ENCODE measurements at places on chromosomes 3 and 15. TPM values are rescaled to one million over a fixed set of nuclear protein-coding genes. Genes with fewer than 3 reads are reported as not detected.

DNA sequence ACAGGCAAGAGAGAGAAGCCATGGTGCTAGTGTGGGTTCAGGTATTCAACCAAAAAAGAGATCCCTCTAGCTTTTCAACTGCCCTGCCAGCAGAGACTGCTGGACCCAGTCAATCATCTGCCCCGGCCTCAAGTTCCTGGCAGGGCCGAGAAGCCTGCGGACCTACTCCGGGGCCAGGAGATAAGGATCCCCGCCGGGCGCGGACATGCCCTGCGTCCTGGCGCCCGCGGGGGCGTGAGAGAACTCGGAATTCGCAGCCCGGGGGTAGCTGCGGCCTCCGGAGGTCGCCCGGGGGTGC lies 821 bp upstream of the MAGI1 start:
- no peak for DNase-seq

The LRRC57 gene
- 28.6 TPM for polyA plus RNA-seq

DNA sequence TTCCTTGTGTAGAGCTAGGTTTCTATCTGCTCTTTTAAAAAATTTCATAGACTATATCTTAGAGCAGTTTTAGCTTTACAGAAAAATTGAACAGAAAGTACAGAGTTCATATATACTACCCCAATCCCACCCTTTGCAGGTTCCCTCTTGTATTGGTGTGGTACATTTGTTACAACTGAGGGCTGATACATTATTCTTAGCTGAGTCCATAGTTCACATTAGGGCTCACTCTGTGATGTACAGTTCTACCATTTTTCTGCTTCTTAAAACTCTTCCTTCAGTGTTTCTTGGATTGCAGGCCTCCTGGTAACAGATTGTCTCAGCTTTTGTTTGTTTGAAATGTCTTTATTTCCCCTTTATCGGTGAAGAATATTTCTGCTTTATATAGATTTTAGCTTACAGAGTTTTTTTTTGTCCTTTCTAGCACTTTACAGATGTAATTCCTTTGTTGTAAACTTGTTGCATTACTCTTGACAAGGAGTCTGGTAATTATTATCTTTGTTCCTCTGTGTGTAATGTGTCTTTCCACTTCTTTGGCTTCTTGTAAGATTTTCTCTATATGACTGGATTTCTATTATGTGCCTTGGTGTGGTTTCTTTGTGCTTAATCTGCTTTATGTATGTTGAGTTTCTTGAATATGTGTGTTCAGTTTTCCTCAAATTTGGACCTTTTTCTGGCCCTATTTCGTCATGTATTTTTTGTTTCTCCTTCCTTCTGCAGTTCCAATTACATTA lies 25.3 kb downstream of the MEF2A start:
- no peak for DNase-seq

DNA sequence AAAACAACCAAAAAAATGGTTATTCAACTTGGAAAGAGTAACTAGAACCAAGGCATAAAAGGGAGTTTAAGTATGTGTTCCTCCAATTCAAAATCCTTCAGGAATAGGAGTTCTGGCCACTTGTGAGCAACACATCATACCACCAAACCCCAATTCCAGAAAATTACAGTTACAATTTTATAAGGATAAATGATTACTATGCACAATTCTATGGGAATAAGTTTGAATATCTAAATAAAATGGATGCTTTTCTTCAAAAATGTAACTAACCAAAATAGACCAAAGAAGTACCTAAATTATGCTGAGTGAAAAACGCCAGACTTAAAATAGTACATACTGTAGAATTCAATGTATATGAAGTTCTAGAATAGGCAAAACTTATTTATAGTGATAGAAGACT lies 4.6 kb downstream of the HLTF start:
- no peak for DNase-seq

The SV2B gene
- 1.3 TPM for polyA plus RNA-seq

DNA sequence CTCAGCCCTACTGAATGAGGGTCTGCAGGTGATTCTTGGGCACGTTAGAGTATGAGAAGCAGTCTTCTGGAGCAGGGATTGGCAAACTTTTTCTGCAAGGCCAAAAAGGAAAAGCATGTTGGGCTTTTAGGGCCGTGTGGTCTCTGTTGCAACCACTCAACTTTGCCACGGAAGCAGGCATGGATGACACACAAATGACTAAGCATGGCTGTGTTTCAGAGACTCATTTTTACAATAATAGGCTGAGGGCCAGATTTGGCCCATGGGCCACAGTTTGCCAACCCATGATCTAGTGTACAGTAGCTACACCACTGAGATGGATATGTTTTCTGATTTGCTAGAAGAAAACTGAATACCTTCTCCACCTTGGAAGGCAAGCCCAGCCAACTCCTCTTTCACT lies 66.1 kb upstream of the PRICKLE2 start:
- DNase-seq, result no peak

The WDR72 gene
- polyA plus RNA-seq, result 3.6 TPM

- DNase-seq, result no peak
Measured at GRCh38 chr3:157300094-157300493, 136.6 kb upstream of the PTX3 start.

DNA sequence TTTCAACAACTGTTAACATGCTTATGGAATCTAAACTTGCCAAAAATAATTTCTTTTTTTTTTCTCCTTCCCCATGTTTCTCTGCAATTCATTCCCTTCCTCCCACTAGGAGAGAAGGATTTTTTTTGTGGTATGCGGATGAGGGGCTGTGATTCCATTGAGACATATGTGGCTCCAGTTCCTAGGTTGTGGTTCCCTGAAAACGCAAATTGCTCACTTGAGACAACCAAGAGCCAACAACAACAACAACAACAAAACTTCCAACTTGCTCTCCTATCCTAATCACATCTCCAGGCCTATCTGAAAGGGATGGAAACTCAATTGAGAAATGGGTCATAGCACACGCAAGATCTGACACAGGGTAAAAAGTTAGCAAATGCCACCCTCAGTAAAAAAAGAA lies 406.5 kb upstream of the TGFBR2 start:
- DNase-seq, result no peak

- DNase-seq, result no peak
Measured at GRCh38 chr3:195052939-195053338, 218.0 kb downstream of the XXYLT1 start.

GRCh38 chr15:87906444-87906843 lies 350.1 kb downstream of the NTRK3 start:
- no peak for DNase-seq

- DNase-seq, result no peak
Measured at GRCh38 chr3:179673523-179673922, 20.7 kb downstream of the USP13 start.

DNA sequence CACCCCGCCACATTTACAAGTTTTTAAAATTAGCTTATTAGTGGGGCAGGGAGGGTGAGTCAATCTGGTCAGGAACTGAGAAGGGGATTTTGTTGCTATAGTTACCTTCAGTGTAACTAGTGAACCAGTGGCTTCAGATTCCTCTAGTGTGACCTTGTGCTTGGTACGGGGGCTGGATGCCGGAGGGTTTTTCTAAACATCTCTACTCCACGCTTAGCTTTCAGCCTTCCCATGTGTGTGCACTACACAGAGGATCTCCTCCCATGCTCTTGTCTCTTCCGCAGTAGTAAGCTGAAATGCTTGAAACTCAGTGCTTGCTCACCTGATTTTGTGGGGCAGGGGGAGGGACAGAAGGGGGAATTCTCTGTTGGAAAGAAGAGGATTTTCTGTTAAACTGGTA lies 67.9 kb upstream of the AKAP13 start:
- DNase-seq, result no peak

DNA sequence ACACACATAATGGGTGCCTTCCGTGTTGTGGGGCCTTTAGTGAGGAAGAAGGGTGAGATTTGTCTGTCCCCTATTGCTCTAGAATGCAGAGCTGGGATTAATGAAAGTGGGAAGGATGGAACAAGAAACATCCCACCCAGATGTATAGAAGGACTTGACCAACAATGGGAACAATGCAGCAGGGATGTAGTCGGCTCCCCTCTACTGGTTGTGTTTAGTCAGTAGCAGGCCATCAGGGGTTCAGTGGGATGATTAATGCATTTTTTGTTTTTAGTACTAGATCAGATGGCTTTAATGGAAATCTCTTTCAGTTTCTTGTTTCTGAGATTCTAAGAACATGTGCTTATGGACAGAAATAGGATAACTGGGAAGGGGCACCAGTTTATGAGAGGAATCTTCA lies 156.0 kb upstream of the ROPN1 start:
- DNase-seq, result no peak

The GABRR3 gene
- polyA plus RNA-seq, result not detected

The FGD5 gene
- 41.3 TPM for polyA plus RNA-seq

- no peak for DNase-seq
Measured at GRCh38 chr3:63800097-63800496, 19.0 kb upstream of the C3orf49 start.

DNA sequence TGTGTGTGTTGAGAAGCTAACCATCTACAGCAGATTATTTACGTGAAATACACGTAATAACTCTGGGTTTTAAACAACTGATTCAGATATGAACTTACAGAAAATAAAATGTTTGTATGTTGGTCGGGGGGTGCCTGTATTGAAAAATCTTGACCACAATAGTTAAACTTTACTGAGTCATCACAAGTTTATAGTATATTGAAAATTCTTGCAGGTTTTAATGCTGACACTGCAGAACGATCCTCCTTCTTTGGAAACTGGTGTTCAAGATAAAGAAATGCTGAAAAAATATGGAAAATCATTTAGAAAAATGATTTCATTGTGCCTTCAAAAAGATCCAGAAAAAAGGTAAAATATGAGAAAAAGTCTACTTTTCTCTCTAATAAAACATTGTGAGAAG lies 41.3 kb upstream of the SLC22A13 start:
- DNase-seq, result no peak

DNA sequence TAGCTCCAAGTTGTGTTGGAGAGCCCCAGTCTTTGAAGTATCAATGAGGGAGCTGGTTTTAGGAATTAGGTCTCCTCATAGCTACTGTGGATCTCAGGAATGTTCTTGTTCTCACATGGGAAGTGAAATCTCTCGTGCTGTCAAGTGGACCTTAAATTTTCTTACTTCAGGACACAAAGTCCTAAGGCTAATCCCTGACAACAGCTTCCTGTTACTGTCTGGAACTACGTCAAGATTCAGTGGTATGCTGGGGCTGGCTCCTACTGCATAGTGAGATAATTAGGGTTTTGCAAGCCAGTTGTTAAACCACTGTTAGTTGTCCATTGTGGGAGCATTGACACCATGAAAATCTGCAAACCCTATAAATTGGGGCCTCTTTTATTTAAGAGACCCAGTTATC lies 22.8 kb downstream of the MESP1 start:
- DNase-seq, result no peak

GRCh38 chr15:32888221-32888761 lies 170.5 kb downstream of the GREM1 start:
- DNase-seq, result no peak

GRCh38 chr3:16386561-16386960 lies 121.5 kb downstream of the OXNAD1 start:
- DNase-seq, result no peak

The CASR gene
- not detected for polyA plus RNA-seq

The LARP6 gene
- 15.2 TPM for polyA plus RNA-seq

The PCOLCE2 gene
- 3.9 TPM for polyA plus RNA-seq

The VWA5B2 gene
- polyA plus RNA-seq, result 1.6 TPM

The ERICH6 gene
- not detected for polyA plus RNA-seq

- DNase-seq, result no peak
Measured at GRCh38 chr3:42488687-42489086, 13.8 kb upstream of the VIPR1 start.

DNA sequence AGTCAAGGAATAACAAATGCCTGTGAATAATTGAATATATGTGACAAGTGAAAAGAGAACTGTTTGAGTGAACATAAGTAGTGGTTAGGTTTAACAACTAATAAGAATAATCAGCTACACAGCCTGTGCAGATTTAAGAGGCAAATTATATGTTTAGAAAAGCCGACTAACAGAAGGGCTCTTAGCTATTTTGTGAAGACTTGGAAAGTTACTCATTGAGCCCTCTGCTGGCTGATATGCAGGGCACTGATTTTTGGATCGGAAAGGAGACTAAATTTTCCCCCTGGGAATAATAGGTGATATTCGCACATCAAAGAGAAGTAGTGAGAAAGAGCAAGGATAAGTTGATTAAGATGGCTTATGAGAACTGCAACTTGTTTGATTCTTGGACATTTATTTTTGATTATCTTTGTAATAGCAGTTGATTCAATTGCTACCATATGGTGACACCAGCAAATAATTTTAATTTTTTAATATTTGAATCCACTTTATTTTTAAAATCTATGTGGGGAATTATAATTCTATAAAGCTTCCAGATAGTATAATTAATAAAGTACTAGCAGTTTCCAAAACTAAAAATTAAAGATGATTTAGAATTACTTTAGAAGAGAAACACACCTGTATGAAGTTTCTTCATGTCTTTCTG lies 156.2 kb downstream of the NLGN1 start:
- DNase-seq, result peak; percentile 19

The TRH gene
- 0.46 TPM for polyA plus RNA-seq

DNA sequence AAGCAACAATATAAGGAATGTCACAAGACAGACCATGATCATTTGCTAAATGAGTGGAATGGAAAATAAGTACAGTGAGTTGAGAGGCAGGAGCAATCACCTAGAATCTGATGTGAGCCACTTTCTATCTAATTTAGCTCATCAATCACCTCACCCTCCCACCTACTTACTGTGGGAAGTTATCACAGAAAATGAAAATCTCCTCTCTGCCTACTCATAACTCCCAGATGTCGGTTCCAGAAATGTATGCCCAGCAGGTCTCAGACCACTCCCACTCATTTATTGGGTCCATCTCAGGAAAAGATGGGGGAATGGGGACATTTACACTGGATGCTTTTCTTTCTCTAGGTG lies 270.9 kb downstream of the FHIT start:
- DNase-seq, result no peak

The GASK1A gene
- polyA plus RNA-seq, result 4.4 TPM

The PRTG gene
- 4.6 TPM for polyA plus RNA-seq

- DNase-seq, result no peak
Measured at GRCh38 chr15:64502551-64502950, 42.2 kb downstream of the ZNF609 start.

The CAMKV gene
- not detected for polyA plus RNA-seq

The CRTAP gene
- polyA plus RNA-seq, result 239 TPM

The PYGO1 gene
- 16.4 TPM for polyA plus RNA-seq

DNA sequence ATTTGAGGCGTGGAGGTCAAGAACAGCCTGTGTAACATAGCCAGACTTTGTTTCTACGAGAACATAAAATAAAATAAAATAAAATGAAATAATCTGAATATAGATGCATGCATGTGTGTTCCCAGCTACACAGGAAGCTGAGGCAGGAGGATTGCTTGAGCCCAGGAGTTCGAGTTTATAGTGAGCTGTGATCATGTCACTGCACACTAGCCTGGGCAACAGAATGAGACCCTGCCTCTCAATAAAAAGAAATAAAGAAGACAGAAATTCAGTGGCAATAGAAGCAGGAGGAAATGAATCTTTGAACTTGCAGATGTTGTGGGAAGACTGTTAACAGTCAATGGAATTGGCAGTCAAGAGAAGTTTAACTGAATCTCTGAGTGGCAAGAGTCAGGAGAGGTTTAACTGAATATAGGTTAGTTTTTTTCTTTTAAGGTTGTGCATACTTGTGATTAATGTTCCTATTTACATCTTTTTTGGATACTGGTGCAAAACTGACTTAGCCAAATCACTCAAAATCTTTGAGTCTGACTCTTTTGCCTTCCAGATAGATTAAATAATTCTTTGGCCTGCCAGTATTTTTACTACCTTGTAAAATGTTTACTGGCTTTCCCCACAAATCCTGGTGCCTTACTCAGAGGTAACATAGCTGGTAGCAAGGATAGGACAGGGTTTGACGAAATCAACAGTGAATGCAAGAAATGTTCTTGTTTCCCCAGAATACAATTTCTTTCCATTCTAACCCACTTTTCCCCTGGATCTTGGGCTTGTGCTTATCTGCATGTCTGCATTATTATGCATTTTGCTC lies 361.4 kb downstream of the PDCD6IP start:
- DNase-seq, result no peak

- DNase-seq, result no peak
Measured at GRCh38 chr3:4830586-4830914, 148.7 kb upstream of the BHLHE40 start.
